ENCODE measurements at places on chromosomes 7 and 10.

DNA sequence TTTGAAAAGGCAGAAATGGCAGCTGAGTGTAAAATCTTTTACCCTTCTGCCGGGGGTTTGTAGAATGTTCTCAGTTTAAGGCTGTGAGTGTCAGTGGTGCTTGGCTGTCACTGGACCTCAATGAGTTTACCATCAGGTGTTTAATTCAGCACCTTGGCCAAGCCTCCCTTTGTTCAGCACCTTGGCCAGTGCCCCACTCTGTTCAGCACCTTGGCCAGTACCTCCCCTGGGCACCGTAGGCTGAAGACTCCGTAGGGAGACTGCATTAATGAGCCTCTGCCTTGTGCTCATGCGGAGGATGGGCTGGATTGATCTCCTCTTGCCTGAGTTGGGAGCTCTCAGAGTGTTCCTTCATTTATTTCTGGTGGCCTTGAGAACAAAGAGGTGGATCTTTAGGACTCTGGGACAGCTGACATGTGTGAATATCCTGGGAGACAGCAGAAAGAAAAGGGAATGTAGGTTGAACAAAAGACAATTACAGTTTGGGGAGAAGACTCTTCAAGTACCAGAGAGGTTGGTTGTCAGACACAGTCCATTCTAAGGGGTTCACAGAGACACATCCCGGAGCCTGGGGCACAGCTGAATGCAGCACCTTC lies 1.6 kb downstream of the FAM24A start:
- DNase-seq: peak; percentile 72

- DNase-seq: no peak
Measured at GRCh38 chr7:90671571-90671970, 75.5 kb downstream of the CDK14 start.

- peak; percentile 52 for DNase-seq
Measured at GRCh38 chr10:101301111-101301731, 52.7 kb upstream of the BTRC start.

DNA sequence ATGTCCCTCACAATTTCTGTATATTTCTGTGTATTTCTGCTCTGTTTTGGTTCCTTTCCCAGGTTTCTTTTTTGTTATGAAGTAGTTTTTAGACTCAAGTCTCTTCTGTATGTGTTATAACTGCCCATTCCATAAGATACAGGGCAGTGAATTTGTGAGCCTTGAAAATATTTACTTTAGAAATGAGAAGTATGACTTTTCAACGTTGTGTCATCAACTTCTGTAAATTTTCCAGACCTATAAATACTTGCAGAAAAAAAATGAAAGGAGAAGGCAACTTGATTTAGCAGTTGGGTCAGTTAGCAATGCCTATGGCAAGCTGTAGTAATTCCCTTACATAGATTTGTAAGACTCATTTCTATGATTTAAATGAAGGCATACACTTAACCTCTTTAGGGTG lies 11.5 kb downstream of the EGFR start:
- DNase-seq: no peak

- no peak for DNase-seq
Measured at GRCh38 chr10:62079885-62080559, 178.5 kb downstream of the ARID5B start.

- DNase-seq: no peak
Measured at GRCh38 chr10:122388287-122388997, 13.9 kb downstream of the PLEKHA1 start.

- DNase-seq: no peak
Measured at GRCh38 chr7:24881623-24882022, 98.4 kb downstream of the OSBPL3 start.

DNA sequence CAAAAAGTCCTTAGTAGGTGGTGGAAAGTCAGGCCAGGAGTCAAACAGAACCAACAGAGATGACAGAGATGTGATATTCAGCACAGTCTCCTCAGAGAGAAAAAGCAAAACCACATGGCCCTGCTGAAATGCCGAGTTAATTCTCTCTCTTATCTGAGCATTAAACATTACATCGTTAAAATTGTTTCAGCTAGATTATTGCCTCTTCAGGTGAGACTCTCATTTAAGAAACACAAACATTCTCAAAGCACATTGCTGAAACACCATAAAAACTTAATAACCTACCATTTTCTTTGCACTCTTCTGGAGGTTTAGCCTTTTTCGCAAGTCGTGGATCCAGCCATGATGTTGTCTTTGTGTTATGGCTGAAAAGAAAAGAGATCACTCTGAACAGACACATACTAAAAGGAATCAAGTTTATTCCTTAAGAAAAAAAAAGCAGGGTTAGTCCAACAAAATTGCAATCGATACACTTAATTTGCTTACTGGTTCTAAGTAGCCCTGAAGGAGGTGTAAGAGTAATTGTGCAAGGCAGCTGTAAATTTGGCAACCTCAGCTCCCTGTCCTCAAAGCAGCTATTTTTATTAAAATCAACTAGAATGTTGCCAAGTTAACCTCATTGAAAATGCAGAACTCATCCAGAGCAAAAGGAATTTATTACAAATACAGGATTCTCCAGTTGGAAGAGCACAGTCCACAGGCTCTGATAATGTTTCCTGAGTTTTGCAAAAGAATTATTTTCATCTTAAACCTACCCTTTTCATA lies 691.1 kb downstream of the PHTF2 start:
- DNase-seq: no peak

- DNase-seq: no peak
Measured at GRCh38 chr7:91582799-91583477, 297.6 kb downstream of the MTERF1 start.

DNA sequence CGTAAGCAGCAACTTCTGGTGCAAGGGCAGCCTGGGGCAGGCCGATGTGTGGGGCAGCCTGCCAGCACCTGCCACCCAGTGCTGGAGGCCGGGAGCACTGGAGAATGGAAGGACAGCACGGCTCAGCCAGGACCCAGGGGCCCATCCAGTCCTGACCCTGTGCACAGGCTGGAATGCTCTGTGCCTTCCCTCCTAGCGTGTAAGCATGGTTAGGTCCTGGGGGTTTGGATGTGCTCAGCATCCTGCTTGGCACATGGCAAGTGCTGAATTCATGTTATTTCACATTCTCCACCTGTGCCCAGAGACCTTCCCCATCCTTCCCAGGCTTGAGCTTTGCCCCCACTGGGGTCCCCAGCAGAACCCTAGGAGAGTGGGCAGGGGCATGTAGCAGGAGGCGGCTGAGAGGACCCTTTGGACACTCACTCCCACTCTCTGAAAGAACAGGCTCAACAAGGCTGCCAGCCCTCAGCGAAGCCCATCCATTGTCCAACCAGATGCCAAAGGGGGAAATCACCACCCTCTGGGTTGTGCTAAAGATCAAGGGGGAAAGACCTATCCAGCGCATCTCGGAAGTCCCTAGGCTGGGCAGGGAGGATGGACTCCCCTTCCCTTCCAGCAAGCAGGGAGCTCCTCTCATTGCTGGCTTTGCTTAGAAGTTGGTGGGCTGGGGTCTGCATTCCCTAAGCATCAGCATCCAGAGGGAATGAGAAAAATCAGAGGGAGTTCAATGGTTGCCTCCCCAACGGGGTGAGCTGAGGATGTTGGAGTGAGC lies 29.7 kb downstream of the ANXA8 start:
- DNase-seq: no peak

DNA sequence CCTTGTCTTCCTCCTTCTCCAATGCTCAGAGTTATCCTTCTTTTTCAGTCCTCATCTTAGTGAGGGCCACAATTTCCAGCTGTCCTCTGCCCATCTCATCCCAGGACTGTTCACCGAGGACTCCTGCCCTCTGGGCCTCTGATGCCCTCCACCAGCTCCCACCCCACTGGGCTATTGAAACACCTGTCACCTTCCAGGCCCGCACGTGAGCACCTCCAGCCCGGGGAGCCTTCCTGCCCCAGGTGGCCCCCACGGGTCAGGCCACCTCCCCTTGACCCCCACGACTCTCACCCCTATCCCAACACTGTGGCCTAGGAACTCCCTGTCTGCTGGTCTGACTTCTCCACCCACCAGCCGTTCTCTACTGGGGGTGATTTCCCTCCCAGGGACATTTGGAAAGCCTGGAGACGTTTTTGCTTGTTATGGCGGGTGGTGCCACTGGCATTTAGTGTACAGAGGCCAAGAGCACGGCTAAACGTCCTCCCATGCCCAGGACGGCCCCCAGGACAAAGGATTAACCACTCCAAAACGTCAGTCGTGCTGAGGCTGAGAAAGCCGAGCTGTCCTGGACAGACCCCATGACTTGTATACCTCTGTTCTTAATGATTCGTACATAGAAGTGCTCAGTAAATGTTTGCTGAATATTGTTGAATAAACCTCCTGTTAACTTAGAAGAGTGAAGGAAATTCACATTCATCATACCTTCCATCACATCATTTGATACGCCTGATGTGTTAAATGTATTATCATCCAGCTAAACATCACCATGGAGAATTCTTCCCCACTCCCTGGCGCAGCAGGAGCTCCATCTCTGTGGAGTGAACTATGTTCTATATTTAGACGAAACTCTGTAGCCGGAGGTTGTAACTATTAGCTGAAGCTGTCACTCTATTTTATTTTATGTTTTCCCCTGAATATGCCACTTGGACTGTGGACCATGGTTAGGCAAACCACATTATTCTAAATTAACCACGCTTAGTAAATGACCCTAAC lies 270.1 kb upstream of the SHH start:
- no peak for DNase-seq

GRCh38 chr10:30557884-30558283 lies 71.7 kb downstream of the LYZL2 start:
- DNase-seq: no peak

DNA sequence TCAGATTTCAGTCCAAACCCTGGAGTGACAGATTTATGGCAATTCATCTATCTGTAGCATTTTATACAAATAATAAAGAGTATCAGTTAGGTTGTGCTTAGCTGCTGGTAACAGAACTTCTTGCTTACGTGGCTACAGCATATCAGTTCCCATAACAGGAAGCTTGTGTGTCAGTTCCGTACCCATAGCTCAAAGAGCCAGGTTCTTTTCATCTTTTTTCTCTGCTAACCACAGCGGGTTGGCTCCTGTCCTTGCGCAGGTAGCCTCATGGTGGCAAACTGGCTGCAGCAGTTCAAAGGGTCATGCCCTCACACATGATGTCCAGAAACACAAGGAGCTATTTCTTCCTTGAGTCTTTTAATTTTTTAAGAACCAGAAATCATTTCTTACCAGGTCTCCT lies 1041.8 kb downstream of the GATA3 start:
- DNase-seq: peak; percentile 43

DNA sequence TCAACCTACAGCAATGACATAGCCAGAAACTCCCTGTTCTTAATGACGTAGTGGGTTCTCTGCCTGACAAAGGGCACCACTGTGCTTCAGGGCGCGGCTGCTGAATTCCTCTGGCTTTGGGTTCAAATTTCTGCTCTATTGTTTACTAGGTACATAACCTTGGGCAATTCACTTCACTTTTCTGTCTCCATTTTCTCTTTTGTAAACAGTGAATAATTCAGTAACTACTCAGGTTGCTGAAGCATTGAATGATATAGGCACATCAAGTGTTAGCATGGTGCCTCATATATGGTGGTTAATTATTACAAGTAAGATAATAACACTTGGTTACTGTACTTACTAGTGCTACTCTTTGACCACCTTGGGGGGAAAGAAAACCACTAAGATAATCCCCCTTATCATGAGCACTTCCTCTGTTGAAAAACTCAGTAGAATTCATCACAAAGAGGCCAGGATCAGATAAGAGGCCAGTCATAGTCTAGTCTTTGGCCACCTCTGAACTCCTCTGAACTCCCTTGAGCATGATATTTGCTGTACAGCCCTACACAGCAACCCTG lies 92.0 kb upstream of the AHR start:
- DNase-seq: no peak

DNA sequence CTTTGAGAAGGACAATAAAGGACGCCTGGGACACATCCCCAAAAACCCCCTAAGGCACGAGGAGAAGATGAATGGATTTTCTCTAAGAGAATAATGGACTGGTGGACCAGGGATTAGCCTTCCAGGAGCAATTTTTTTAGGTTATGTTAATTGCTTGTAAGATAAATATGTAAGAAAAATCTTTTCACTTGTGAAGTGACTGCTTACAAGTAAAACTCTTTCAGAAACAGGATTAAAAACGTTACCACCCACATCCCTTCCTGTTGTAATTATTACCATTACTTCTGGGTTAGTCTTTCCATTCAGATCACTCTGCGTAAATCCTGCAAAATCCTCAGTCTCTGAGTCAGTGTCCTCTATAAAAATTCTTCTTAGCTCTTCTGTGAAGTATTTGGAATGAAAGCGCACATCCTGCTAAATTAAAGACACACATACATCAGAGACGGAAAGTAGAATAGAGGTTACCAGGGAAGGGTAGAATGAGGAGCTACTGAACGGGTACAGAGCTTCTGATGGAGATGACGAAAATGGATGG lies 34.3 kb downstream of the CDCA7L start:
- DNase-seq: no peak

- no peak for DNase-seq
Measured at GRCh38 chr7:6160191-6160623, 112.2 kb downstream of the CYTH3 start.

DNA sequence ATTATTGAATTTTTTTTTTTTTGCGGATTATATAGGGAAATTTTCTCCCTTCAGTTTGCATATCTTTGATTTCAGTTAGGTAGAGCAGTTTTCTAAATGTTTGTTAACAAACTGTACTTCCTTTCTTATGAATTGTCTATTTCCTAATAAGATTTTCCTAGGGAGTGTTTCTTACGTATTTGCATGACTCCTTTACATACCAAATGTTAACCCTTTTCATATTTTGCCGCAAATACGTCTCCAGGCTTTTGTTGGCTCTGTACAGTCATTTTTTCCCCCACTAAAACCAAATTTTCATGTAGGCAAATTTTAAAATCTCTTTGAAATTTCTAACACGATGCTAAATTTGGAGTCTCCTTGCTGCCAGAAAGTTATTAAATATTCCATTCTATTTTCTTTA lies 1.9 kb upstream of the FRAT2 start:
- DNase-seq: no peak

GRCh38 chr7:67823345-67823744 lies 826.7 kb downstream of the TYW1 start:
- no peak for DNase-seq

DNA sequence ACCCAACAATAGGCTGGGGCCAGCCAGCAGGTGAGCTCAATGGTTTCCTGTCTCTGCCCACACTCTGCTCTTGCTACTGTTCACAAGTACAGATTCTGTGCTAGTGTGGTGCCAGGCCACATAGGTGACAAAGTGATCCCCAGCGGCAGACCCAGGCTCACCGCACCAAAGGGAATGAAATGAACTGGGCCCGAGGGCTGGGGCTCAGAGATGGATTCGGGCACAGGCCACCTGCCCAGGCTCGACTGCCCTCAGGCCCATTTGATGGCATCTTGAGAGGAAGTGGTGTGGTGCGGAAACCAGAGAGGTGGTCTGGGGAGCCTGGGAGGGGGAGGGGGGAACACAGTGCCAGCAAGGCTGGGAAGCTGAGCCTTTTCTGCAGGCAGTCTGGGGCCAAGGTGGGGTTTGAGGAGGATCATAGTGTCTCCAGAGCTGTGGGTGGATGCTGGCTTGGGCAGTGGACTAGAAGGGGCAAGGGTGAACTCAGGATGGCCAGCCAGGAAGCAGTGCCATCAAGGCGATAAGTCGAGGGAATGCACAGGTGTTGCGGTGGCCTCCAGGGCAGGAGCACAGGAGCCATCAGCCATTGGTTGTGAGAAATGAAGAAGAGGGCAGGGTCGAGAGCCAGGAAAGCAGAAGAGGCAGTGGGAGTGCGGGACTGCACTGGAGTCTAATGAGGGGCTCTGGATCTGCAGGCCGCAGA lies 85.2 kb downstream of the ARHGAP22 start:
- no peak for DNase-seq

- DNase-seq: no peak
Measured at GRCh38 chr7:109131141-109131540, 561.5 kb downstream of the DNAJB9 start.

All from activated T-cell treated with anti-CD3 and anti-CD28 coated beads, Interleukin-2, amount 50 U/mL, for 24 hours (primary cell).